ENCODE measurements at places on chromosomes 2 and 18.
A peak's percentile ranks its signal among the peaks of the same experiment; 100 is the strongest.

GRCh38 chr2:7031547-7032245 lies 114.5 kb downstream of the RNF144A start:
- DNase-seq, result peak; percentile 37

DNA sequence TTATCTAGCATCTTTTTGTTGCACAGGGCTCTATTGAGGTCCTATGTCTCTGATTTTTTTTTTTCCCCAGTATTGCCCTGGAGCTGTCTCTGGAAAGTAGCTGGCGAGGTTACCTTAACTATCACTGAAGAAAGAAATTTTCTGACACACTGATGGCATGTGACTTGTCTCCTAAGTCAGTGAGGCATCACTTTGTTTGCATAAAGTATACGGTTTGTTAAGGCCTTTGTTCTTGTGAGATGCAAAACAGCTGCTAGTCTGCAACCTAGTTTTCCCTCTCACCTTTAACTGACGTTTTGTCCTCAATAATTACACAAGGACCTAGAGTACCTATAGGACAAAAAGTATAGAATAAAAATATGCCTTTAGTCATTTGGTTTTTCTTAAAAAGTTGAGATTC lies 41.8 kb downstream of the UBXN4 start:
- no peak for DNase-seq

DNA sequence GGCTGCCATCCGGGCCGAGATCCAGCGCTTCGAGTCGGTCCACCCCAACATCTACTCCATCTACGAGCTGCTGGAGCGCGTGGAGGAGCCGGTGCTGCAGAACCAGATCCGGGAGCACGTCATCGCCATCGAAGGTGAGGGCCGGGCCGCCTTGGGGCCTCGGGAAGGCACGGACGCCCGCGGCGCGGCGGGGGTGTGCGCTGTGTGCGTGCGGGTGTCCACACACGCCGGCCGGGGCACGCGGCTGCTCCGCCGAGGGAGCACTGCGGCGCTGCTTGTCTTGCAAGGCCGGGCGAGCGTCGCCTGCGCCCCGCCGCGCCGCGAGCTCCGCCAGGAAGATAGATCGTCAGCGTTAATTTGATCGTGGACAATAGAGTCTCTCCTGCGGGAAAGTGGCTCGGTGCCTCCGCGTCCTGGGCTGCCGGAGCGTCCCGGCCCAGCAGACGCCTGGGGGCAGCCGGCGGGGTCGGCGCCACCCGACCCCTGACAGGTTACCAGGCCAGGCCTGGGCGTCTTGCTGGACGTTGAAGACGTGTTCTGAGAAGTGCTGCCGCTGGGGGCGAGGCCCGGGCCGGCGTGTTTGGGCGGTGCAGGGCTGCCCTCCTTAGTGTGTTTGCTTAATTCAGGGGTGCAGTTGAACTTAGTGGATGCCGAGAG lies 1.0 kb downstream of the AGAP1 start:
- DNase-seq, result no peak

DNA sequence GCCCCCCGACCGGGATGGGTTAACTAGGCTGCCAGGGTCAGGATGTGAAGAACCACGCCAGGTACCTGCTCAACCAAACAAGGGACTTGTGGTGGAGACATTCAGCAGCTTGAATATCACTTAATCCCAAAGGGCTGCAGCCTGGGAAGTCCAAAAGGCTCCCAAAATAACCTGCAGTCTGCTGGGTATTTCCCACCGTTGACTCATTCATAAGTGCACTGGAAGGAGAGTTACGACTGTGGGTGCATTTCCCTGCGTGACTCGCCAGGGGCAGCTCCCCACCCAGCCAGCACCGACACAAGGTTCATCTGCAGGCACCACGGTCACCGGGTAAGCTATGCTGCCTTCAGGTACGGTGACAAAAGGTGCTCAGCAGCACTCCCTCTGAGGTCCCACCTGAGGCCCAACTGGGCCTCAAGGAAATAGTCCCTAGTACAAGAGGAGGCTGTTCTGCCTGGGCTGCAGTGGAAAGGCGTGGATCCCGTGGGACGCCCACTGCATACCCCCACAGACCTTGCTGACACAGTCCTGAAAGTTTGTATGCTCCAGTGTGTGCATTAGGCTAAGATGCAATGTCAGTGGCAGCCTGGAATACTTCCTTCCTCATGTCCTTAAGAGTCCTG lies 86.5 kb downstream of the UXS1 start:
- DNase-seq, result peak; percentile 38

- no peak for DNase-seq
Measured at GRCh38 chr2:236915186-236915585, 170.5 kb upstream of the COPS8 start.

DNA sequence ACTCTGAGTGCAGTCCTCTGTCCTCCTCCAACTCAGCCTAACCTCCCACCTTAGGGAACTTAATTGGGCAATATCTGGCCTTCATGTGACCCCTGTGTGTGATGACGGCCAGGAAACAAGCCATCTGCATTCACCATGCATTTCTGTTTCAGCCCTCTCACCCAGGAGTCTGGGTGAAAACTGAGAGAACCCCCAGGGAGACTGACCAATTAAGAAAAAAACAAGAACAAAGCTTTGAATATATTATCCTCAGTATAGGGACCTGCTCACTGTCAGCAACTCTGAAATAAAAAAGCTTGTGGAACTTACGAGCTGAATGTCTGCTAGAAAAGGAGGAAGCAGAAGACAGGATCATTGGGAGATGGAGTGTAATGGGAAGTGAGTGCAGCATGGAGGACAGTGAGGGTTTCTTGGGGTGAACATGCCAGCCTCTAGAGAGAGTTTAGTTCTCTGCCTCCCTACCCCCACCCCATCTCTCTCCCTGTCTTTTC lies 9.5 kb downstream of the MAPRE2 start:
- DNase-seq, result no peak

GRCh38 chr18:9608728-9609127 lies 5.6 kb downstream of the PPP4R1 start:
- DNase-seq, result no peak

DNA sequence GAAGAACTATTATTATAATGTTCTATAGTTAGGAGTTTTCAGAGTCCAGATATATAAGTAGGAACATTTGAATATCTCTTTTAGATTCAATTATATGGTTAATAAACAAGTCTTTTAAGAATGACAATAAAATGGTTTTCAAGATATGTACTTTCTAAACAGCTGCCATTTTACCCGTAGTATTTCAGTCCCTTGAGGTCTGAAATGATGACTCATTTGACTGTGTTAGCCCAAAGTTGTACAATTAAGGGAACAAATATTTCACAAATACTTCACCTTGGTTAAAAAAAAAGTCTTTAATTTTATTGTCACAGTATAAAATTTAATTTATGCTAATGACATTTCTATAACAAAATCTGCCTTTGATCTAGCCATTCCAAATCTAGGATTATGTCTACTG lies 91.6 kb upstream of the TANK start:
- no peak for DNase-seq

- DNase-seq, result no peak
Measured at GRCh38 chr2:211903961-211904360, 634.6 kb downstream of the ERBB4 start.

DNA sequence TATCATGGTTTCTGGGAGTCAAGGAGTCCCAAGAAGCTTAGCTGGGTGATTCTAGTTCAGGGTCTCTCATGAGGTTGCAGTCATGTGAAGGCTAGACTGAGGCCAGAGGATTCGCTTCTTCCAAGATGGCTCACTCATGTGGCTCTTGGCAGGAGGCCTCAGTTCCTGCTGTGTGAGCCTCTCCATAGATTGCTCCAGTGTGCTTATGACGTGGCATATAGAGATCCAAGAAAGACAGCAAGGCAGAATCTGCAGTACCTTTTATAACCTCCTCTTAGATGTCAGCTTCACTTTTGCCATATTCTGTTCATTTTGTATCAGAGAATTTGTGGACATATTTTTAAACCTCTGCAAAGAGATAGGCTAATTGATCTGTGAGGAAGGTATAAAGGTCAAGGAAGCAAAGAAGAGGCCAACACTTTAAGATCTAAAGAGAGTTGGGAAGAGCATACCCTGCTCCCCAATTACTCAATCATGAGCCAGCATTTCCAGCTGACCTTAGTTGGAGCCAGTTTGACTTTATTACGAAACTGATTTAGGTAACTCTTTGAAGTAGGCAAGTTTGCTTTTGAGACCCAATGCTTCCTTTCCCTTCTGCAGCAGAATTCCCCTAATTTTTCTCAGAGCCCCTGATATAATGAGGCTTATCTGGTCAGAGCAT lies 134.7 kb downstream of the EML6 start:
- DNase-seq, result no peak

DNA sequence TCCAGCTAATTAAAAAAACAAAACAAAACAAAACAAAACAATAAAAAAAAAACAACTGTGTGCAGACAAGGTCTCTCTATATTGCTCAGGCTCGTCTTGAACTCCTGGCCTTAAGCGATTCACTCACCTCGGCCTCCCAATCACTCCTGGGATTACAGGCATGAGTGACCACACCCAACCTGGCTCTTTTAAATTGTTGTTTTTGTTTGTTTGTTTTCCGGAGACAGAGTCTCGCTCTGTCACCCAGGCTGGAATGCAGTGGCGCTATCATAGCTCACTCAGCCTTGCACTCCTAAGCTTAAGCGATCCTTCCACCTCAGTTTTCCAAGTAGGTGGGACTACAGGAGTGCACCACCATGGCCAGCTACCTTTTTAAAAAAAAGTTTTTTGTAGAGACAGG lies 201.6 kb downstream of the EN1 start:
- no peak for DNase-seq

GRCh38 chr2:32264422-32265105 lies at the start of gene NLRC4:
Gene NLRC4, minus strand, starts transcription at chr2:32264886. Its CDS starts 8,111 bp downstream, at chr2:32256775.
- no peak for DNase-seq

DNA sequence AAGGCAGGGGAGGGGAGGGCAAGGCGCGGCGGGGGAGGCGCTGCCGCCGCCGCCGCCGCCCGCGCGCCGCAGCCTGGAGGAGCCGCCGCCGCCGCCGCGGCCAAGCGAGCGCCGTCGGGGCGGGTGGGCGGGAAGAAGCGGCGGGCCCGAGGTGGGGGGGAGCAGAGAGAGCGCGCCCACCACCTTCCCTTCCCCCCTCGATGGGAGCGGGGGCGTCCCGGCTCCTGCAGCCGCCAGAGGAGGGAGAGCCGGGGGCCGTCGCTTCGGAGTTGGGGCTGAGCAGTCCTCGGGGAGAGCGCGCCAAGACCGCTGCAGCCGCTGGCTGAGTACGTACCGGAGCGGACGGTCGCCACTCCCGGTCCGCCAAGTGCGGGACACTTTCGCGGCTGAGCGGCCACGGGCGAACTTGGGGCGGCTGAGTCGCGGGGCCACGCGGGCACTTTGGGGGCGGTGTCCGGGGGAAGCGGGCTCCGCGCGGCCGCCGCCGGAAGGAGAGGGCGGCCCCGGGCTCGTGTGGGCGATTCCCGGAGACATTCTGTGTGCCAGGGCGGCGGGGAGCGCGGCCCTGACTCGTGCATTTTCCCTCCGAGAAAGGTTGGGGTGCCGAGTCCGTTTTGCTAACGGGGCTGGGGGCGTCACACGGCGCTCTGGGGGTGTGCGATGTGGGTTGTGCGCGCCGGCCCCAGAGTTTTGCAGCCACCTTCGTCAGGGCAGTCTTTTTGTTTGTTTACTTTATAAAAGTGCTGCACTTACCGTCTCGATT lies at the start of gene NAB1:
Gene NAB1 (plus strand): TSS at position 49 of the 763 bp plus-strand sequence. CDS start 10,094 bp downstream, outside the sequence.
- DNase-seq, result peak; percentile 48

GRCh38 chr2:59803586-59803985 lies 749.9 kb downstream of the BCL11A start:
- no peak for DNase-seq

DNA sequence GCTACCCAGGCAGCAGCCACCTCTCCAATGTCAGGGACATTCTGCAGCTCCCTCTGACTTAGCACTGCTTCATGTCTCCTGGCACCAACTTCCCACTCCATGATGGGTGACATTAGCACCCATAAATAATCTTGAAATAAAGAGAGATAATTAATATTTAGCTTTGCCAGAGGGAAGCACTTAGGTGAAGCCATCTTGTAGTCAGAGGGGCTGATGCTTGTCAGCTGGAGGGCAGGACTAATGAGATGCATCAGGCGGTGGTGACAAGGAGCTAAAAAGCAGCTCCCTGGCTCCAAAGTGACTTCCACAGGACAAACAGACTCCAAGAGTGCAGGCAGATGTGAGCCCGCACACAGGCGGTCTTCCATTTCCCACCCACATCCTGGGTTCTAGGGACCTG lies 153.0 kb upstream of the ID2 start:
- DNase-seq, result no peak

DNA sequence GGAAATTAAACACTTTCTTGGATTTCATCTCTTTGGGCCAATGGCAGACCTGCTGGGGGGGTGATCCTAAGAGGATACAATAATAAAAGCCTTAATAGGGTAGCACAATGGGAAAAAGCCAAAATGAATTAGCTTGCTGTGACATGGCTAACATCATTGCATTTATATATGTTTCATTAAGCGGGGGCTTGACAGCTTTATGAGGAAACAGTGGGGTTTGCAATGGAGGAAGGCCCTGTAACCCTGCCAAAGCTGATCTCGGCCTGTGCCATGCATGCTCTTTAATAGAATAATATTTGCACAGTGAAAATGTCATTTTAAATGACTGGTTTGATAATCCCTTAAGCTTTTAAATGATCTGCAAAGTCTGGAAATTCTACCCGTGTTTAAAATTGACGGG lies 291.5 kb downstream of the SLC4A3 start:
- no peak for DNase-seq

- no peak for DNase-seq
Measured at GRCh38 chr2:175525975-175526374, 344.5 kb upstream of the ATP5MC3 start.

DNA sequence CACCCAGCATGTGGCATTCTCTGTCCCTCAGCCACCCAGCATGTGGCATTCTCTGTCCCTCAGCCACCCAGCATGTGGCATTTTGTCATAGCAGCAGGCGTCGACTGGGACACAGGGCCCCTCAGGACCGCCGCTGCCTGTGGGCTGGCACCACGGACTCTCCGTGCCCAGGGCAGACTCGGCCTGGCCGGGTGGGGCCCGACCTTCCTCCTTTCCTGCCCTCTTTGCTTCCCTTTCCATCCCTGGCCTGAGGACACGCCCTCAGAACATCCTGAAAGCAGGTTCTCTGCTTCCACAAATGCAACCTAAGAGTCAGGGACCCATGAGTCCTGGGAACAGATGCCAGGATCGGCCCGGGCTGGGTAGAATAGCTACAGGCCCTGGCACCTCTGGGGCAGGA lies 291.4 kb upstream of the SALL3 start:
- DNase-seq, result no peak

DNA sequence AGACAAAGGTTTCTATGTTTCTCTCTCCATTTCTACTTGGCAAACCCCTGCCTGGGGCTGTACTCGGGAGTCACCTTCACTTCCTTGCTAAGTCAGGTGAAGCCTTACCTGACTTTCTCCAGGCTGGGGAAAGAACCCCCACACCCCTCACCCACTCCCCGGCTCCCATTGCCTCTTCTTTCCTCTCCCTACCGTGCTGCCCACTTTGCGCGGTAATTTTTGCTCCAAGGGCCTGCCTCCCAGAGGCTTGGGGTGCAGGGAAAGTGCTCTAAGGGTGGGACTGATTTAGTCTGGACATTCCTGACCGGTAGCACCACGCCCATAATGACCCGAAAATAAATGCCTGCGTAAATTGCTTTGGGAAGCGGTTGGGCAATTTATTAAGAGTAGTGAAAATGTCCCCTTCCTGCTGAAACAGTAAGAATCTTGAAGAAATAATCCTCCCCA lies 49.1 kb upstream of the ATP6V1B1 start:
- DNase-seq, result no peak

All from activated T-helper 1 cell treated with anti-CD3 and anti-CD28 coated beads, Interleukin-2, amount 50 U/mL, for 16 hours (primary cell).